ENCODE measurements at places on chromosomes 4 and X.

GRCh38 chr4:67037504-67038227, 507.6 kb downstream of the CENPC start:
- DNase-seq, result no peak

DNA sequence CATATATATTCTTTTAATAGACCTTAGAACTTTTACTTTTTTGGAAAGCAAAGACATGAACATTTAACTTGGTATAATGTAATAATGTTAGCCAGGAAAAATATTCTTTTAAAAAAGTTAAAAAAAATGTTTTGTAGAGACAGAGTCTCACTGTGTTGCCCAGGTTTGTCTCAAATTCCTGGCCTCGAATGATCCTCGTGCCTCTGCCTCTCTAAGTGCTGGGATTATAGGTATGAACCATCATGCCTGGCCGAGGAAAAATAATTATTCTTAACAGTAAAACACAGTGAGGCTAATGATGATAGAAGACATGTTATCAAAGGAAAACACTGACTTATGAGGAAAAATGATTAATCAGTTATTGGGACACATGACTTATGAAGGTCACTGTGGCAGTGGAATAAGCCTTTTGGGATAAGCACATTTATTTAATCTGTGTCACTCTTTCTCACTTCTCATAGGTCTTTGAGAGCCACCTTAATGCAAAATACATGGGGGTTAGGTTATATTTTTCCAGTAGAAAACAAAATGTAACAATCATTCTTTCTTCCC, 6.0 kb upstream of the BMP2K start:
- DNase-seq, result no peak

GRCh38 chr4:19684084-19684483, 567.6 kb upstream of the SLIT2 start:
- DNase-seq, result no peak

GRCh38 chr4:125266901-125267604, 47.7 kb upstream of the FAT4 start:
- no peak for DNase-seq

DNA sequence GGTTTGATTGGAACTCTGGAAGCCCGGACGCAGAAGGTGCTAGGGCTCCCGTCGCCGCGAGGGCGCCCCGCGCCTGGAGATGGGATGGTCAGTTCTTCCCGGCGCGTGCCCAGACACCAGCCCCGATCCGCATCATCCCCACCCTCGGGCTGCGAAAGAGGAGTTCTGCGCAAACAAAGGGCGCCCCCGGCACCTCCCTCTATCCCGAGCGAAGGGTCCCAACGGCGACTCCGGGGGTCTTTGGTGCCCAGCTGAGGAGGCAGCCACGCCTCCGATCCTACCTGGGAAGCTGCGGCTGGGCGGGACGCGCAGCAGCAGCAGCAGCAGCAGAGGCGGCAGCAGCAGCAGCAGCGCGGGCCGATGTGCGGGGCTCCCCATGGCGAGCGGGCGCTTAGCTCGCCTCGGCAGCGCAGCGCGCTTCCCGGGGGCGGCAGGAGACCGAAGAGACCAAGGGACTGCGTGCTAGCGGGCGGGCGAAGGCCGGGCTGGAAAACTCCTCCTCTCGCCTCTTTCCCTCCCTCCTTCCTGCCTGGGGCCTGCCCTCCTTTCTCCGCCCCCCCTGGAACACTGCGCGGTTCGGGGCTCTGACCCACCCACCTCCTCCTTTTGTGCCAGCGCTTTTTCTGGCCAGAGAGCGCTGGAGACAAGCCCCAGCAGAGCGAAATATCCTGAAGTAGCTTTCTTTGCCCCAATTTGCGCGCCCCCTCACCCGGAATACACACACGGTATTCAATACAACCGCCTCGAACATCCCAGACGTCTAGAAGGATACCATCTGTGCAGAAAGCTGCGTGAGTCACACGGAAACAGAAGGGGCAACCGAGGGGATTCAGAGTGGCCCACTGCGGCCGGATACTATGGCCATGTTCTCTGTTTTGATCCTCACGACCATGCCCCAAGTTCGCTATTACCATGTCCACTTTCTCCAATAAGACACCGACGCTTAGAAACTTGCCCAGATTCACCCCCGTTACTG, at the start of gene SRPX:
Gene SRPX (minus strand): TSS at position 457 of the 976 bp plus-strand sequence. CDS start 79 bp downstream, at position 378.
- no peak for DNase-seq

GRCh38 chr4:55409468-55410171, 13.9 kb downstream of the TMEM165 start:
- DNase-seq, result no peak

- no peak for DNase-seq
Measured at GRCh38 chr4:44118971-44119680, 329.5 kb downstream of the KCTD8 start.

GRCh38 chr4:36277533-36277932, 3.9 kb upstream of the DTHD1 start:
- no peak for DNase-seq

DNA sequence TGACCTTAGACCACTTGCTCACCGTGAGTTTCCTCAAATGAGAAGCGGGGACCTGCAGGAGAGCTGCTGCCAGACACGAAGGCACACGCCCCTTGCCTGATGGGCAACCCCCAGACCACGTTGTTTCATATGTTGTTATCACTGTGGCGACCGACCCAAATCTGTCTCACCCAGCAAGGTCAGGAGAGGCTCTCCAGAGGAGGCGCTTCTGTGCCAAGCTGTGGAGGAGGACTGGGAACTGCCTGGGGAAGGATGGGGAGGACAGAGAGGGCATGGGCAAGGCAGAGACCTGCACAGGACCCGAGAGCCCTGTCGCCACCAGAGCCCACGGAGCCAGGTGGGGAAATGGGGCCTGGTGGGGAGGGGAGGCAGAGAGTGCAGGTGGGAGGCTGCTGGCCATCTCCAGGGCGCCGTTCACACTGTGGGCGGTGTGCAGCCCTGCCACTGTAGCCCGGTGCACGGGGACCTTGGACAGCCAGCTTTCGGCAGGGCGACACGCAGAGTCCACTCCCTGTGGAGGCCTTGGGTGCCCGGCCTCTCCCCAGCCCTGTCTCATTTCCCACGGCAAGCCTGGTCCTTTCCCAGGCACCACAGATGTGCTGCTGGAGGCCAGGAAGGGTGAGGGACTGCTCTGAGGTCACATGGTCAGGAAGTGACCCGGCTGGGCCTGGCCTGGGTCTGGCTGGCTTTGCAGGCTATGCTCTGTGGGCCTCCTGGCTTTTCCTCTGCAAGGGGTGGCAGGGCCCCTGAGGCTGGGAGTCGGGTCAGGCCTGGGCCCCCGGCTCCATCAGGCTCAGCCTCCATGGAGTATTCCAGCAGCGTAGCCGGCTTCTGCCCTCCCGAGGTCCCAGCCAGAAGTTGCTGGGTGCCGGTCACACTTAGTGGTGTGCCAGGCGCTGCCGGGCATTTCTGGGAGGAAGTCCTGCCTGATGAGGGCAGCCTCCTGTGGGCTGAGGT, 3.2 kb downstream of the HTRA3 start:
- DNase-seq, result no peak

- DNase-seq, result peak; percentile 97
Measured at GRCh38 chr4:87038837-87039615, 104.2 kb downstream of the AFF1 start.

GRCh38 chrX:150926791-150927190, 28.3 kb upstream of the CD99L2 start:
- no peak for DNase-seq

DNA sequence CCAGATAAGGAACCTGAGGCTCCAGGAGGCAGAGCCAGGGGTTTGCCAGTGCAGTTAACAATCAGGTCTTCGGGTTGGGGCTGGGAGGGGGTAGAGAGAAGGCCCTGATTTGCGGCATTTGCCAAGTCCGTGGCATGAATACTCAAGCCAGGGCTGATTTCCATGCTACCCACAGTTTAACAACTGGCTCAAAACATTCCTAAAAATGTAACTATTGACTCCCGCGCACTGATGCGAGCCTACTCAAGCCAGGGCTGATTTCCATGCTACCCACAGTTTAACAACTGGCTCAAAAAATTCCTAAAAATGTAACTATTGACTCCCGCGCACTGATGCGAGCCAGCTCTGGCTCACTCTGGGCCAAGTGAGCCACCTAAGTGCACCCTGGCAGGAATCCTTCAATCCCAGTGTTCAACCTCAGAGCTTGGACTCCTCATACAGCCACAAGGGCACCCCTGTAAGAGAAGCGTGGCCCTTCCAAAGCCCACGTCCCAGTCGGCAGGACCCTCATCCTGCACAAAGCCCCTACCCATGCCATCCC, 75.6 kb downstream of the PPP2R2C start:
- no peak for DNase-seq

- no peak for DNase-seq
Measured at GRCh38 chr4:86506591-86506990, 87.5 kb upstream of the PTPN13 start.

- DNase-seq, result no peak
Measured at GRCh38 chrX:71659342-71659741, 8.0 kb upstream of the LOC101059915 start.

- DNase-seq, result no peak
Measured at GRCh38 chrX:135425026-135425965, 3.6 kb downstream of the SMIM10L2A start.

GRCh38 chr4:121740796-121741409, 24.1 kb downstream of the SMIM43 start:
- DNase-seq, result no peak

DNA sequence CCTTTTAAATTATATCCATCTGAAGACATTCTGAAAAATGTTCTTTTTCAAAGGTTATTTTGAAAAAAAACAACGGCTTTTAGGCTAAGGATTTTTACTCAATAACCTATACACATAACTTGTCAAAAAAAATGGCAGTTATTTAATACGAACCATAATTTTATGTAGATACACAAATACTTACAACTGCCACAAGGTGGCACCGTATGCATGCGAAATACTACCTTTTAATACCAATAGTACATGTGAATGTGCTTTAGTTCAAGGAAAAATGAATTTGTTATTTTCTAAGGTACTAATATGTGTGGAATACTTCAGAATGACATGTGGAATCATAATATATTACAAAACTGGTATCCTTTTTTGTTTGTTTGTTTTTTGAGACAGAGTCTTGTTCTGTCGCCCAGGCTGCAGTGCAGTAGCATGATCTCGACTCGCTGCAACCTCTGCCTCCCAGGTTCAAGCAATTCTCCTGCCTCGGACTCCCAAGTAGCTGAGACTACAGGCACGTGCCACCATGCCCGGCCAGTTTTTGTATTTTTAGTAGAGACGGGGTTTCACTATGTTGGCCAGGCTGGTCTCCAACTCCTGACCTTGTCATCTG, 4.6 kb upstream of the MAD2L1 start:
- DNase-seq, result peak; percentile 34

GRCh38 chr4:21366312-21366711, 582.3 kb downstream of the KCNIP4 start:
- DNase-seq, result peak; percentile 9

- no peak for DNase-seq
Measured at GRCh38 chrX:65607070-65607742, 60.2 kb upstream of the MSN start.

DNA sequence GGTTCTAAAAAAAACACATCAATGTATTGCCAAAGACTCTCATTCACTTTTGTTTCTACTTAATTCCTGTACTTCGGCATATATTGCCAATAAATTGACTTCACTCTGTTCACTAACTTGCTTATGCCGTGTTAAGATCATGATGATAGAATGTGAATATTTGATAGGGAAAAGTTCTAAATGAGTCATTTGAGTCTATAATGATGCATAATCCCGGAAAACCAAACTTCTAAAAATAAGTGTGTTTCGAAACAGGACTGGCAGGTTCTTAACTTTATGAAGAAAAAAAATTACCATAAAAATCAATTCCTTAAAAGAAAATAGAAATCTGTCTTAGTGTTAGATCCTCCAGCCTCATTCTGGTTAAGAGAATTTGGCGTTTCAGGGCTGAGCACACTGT, 387.5 kb upstream of the FTHL17 start:
- peak; percentile 23 for DNase-seq

DNA sequence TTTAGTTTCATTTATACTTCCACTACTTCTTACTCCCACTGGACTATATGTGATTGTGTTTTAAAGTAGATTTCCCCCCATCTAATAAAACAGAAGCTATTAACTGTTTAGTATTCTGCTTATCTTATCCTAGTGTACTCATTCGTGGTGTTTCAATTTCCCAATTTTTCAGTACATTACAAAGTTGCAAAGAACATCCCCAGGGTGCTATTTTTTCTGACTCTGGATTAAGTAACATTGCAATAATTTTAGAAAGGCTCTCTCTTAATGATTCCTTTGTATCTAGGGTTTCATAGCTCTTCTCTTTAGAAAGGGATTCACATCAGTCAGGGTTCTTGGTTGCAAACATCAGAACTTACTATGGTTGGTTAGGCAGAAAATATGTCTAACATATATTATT, 317.9 kb upstream of the DIPK2B start:
- DNase-seq, result no peak

- DNase-seq, result no peak
Measured at GRCh38 chr4:47639531-47639930, 154.5 kb downstream of the ATP10D start.

DNA sequence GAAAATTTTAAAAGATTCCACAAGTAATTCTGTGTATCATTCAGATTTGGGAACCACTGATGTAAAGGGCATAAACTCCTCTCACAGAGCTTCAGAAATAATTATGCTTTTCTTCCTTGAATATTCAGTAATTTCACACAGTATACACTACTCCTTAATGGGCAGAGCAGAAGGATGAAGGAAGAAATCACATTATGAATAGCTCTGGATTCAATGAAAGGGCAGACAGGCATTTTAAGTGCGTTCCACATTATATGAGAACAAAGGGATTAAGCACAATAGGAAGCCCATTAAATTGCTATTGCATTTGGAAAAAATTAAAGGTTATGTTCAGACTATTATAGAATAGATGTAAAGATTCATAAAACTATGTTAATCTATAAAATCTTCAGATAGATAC, 142.6 kb downstream of the PDHA2 start:
- DNase-seq, result no peak

DNA sequence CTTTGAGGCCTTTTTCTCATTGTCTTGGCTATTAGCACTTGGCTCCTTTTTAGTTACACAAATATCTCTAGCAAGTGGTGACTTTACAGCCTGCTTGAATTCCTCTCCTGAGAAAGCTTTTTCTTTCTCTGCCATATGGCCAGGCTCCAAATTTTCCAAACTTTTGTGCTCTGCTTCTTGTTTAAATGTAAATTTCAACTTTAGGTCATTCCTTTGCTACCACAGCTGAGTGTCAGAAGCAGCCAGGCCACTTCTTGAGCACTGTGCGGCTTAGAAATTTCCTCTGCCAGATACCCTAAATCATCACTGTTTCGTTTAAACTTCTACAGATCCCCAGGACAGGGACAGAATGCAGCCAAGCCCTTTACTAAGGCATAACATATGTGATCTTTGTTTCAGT, 222.4 kb downstream of the FBXO8 start:
- DNase-seq, result no peak

- no peak for DNase-seq
Measured at GRCh38 chr4:37540486-37540885, 145.7 kb downstream of the RELL1 start.

DNA sequence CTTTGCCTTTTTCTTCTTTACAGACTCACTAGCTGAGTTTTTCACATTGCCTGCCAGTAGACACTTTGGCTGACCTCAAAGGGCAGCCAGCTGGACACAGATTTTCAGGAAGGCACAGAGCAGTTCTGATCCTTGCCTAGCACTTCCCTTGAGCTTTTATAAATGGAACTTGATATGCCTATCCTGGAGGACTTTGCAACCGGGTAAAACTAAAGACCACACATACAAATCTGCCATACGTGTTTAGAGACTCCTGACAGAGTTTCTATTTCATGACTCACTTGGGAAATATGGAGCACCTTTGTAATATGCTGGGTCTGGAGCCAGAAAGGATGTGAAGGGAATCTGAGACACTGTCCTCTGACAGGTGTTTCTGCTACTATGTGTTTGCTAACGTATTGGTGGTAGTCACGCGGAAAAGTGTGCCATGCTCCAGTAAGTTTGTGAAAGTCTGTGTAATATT, 56.7 kb upstream of the RASSF6 start:
- DNase-seq, result peak; percentile 46
